Right cardiac atrium (tissue), 5 donors: ENCODE measurements at places on chromosomes 2 and 18. TPM values are rescaled to one million over a fixed set of nuclear protein-coding genes. Genes with fewer than 3 reads are reported as not detected.

GRCh38 chr2:27164960-27165763, 16.4 kb downstream of the TCF23 start:
- no peak for DNase-seq

The WDR12 gene
- polyA plus RNA-seq = 29.4 TPM

GRCh38 chr18:10291568-10291981, 162.9 kb upstream of the APCDD1 start:
- DNase-seq = peak; percentile 60

The ASTL gene
- polyA plus RNA-seq = not detected

- DNase-seq = no peak
Observed at GRCh38 chr2:68352651-68353391, 12.3 kb upstream of the PLEK start.

GRCh38 chr2:86675104-86675503, 45.0 kb upstream of the RMND5A start:
- DNase-seq = no peak

DNA sequence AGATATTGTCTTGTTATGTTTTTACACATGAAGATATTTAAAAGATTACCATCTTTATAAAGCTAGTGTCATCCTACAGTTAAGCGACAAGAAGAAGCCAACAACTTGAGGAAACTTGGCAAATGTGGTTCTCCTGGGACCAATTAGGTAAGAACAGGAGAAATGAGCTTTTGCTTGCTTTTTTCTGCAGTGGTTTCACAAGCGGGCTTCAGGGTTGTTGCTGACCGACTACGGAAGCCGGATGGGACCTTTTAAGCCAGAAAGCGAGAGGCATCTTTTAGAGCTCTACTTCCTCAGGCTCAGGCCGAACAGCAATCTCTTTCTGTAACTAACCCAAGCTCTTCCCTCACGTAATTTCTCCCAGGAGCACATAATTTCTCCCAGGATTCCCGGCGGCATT, 256.5 kb downstream of the CNTNAP5 start:
- no peak for DNase-seq

The UGT1A1 gene
- not detected for polyA plus RNA-seq

The TCF23 gene
- polyA plus RNA-seq = 0.05 TPM

DNA sequence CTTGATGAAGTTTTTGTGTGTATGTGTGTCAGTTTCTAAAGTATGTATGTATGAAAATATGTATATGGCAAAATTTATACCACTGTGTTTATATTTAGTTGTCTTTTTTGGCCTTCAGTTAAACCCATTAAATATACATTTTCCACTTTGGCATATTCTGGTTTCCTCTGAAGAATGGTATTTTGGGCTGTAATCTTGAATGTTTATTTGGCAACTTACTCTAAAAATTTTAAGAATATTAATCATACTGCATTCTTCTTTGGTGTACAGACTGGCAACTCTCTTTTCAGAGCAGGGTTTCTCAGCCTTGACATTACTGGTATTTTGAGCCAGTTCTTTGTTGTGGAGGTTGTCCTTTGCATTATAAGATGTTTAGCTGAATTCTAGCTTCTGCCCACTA, 27.9 kb upstream of the CCBE1 start:
- no peak for DNase-seq

DNA sequence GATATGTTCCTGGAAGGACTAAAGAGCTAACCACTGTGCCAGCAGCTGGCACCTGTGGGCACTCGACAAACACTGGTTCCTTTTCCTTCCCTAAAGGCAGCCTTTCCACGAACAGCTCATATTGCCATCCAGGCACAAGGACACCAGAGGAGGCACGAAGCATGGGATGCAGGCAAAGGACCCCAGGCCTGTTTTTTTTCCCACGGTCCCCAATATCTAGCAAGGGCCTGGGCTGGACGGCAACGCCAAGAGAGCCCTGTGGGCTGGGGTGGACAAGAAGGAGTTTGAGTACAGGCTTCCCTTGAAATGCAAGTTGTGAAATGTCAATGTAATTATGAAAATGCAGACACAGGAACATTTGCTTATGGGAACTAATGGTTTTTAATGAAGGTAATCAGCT, 135.9 kb downstream of the CYP26B1 start:
- DNase-seq = no peak

DNA sequence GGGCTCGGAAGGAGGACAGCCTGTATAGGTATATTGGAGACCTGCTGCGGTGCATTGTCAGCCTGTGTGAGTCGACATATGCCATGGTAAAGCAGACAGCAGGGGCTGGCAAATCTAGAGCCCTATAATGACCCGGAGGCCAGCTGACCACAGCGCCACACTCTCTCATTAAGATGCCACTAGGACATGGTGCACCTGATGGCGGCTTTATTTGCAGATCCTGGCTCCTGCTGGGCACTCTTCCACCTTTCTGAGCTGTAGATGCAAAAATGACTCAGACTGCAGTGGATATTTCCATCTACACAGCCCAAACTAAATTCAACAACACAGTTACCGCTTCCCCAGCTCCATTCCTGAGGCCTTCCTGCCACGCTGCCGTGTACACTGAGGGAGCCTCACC, 389.9 kb downstream of the TNS1 start:
- no peak for DNase-seq

The FKBP1B gene
- polyA plus RNA-seq = 4.3 TPM

The MTERF4 gene
- 21.5 TPM for polyA plus RNA-seq

DNA sequence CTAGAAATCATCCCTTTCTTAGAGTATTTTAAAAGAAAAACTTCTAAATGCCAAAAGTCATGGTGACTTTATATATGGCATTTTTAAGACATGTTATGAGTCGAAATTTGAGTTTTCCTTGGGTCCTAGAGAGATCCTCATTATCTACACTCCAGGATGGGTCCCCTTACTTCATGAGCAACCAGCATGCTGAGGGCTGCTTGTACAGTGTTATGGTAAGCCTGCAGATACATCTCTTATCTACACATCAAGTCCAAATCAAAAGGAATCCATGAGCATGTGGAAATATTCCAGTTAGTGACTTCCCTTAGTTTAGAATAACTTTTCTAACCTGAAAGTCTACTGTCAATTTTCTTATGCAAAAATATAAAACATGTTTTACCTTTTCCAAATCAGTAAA, 58.7 kb downstream of the SLC66A3 start:
- DNase-seq = no peak
